ENCODE measurements at places on chromosomes 13 and 19. TPM values are rescaled to one million over a fixed set of nuclear protein-coding genes. Genes with fewer than 3 reads are reported as not detected.

DNA sequence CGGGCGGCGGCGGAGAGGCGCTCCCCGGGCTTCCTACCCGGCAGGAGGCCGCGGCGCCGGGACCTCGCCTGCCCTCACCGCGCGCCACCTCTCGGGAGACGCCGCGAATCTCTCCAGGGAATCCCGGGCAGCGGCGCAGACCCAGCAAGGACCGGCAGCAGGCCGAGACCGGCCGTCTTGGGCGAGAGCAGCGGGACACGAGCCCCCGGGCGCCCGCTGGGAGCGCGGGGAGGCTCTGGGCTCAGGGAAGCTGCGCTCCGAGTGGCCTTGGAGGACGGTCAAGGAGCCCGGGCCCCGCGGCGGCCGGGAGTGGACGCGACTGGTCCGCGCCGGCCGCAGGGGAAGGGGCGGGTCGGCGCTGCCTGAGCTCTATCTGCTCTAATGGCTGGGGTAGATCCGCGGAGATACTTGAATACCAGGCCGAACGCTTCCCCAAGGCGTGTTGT lies 14.7 kb downstream of the CDX2 start:
- DNase-seq = peak; percentile 82
- no peaks in the 10 kb centered on the region for H3K36me3 ChIP-seq
- peak overlapping the region; percentile 64 for H3K4me3 ChIP-seq
- peaks cover 21% of the 10 kb centered on the region for H3K4me1 ChIP-seq
- peaks cover 37% of the 10 kb centered on the region for H3K27me3 ChIP-seq

DNA sequence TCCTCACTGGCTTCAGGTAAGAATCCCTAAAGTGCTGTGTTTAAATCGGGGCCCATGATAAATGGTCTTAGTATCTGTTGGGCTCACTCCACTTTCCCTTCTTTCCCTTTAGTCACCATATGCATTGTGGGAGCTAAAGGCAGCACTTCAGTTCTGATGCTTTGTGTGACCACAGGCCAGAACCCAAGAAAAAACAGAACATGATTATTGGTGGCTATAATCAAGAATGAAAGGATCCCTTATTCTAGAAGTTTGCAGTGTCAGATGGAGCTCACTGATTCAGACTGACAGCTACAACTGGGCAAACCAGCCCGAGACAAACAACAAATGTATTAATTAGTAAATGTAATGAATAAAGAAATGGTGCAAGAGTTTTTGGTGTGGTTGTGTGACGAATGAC lies 57.3 kb upstream of the POMP start:
- no peaks in the 10 kb centered on the region for H3K36me3 ChIP-seq
- H3K4me1 ChIP-seq = no peaks in the 10 kb centered on the region
- no peak overlapping the region for H3K4me3 ChIP-seq
- H3K27ac ChIP-seq = no peak overlapping the region
- H3K27me3 ChIP-seq = peaks cover 2% of the 10 kb centered on the region

DNA sequence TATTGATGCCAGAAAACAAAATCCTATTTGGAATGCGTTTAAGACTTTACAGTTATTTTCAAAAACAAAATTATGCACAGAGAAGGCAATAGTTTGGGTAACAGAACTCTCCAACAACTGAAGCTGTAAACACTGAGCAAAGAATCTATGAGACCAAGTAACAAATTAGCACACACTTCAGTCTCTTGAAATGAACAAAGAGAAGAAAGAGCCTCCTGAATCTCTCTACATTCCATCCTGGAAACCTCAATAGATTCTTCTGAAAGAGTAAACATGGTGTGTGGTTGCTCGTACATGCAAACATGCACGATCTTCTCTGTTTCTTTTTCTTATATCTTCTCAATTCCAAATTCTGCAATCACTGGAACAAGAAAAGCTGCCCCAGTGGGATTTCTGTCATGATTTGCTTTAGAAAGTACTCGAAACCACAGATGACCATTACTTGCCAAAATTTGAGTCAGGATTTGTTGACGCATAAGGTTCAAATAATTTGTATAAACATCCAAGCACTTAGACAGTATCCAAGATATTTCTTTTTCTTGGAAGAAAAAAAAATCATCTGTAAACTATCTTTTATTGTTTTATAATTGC lies 137.9 kb upstream of the DACH1 start:
- H3K4me1 ChIP-seq = no peaks in the 10 kb centered on the region
- H3K27me3 ChIP-seq = no peaks in the 10 kb centered on the region
- H3K27ac ChIP-seq = no peak overlapping the region
- no peak overlapping the region for H3K4me3 ChIP-seq

- peak overlapping the region; percentile 80 for H3K27ac ChIP-seq
- H3K36me3 ChIP-seq = no peaks in the 10 kb centered on the region
- peaks cover 6% of the 10 kb centered on the region for H3K4me1 ChIP-seq
- H3K4me3 ChIP-seq = peak overlapping the region; percentile 61
Observed at GRCh38 chr13:21668732-21669275, 2.1 kb upstream of the FGF9 start.

GRCh38 chr19:47106821-47107201 lies 6.8 kb downstream of the ZC3H4 start:
- DNase-seq = no peak
- H3K27ac ChIP-seq = peak overlapping the region; percentile 96
- H3K27me3 ChIP-seq = no peaks in the 10 kb centered on the region
- peaks cover 41% of the 10 kb centered on the region for H3K4me1 ChIP-seq

DNA sequence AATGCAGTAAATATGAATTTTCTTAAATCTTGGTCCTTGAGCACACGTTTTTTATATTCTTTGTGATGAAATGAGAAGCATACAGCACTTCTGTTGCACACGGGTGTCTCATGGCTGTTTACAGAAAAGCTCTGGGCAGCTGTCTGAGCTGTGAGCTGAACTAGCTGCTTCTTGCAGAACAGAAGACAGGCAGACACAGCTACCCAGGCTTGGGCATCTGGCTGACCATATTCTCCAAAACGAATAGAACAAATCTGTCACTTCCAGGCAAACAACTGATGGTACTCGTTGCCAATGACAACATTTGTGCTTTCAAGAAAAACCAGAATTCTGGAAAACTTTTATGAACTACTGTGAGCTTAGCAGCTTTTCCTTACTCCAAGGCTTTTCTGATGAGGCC lies 16.2 kb downstream of the PCID2 start:
- H3K27me3 ChIP-seq = no peaks in the 10 kb centered on the region
- peaks cover 71% of the 10 kb centered on the region for H3K36me3 ChIP-seq
- H3K27ac ChIP-seq = no peak overlapping the region

DNA sequence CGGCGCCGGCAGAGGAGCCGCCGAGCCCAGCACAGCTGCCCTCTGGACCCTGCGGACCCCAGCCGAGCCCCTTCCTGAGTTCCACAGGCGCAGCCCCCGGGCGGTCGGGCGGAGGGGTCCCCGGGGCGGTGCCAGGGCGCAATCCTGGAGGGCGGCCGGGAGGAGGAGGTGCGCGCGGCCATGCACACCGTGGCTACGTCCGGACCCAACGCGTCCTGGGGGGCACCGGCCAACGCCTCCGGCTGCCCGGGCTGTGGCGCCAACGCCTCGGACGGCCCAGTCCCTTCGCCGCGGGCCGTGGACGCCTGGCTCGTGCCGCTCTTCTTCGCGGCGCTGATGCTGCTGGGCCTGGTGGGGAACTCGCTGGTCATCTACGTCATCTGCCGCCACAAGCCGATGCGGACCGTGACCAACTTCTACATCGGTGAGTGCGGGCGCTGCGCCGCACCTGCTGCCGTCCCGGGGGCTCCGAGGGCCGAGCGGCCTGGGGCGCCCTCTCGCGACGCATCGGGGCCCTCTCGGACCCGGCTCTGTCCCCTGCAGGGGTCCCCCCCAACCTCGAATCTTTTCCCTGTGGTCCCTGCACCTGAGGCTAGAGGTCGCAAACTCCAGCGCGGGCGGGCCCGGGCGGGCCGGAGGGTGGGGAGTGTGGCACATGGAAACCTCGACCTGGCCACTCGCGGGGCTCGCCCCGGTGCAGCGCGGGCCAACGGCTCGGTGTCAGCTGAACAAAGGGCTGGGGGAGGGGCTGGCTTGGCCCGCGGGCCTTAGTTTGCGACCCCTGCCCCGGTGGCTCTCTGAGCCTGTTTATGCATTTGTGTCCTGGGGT lies at the start of gene KISS1R:
Gene KISS1R, plus strand, starts transcription at position 11 of the 829 bp plus-strand sequence. Its CDS starts 170 bp downstream, at position 181.
- H3K27me3 ChIP-seq = peaks cover 46% of the 10 kb centered on the region
- no peak within 1 kb of the TSS for H3K27ac ChIP-seq
- peaks cover 31% of the 10 kb centered on the region for H3K4me1 ChIP-seq
- H3K36me3 ChIP-seq = no peaks in the 10 kb centered on the region
- H3K4me3 ChIP-seq = peak within 1 kb of the TSS; percentile 6

- peaks cover 61% of the 10 kb centered on the region for H3K27me3 ChIP-seq
- DNase-seq = peak; percentile 75
- no peak overlapping the region for H3K27ac ChIP-seq
- H3K4me1 ChIP-seq = peaks cover 22% of the 10 kb centered on the region
- H3K4me3 ChIP-seq = peak overlapping the region; percentile 32
Observed at GRCh38 chr19:7862413-7862951, 11.7 kb downstream of the PRR36 start.

DNA sequence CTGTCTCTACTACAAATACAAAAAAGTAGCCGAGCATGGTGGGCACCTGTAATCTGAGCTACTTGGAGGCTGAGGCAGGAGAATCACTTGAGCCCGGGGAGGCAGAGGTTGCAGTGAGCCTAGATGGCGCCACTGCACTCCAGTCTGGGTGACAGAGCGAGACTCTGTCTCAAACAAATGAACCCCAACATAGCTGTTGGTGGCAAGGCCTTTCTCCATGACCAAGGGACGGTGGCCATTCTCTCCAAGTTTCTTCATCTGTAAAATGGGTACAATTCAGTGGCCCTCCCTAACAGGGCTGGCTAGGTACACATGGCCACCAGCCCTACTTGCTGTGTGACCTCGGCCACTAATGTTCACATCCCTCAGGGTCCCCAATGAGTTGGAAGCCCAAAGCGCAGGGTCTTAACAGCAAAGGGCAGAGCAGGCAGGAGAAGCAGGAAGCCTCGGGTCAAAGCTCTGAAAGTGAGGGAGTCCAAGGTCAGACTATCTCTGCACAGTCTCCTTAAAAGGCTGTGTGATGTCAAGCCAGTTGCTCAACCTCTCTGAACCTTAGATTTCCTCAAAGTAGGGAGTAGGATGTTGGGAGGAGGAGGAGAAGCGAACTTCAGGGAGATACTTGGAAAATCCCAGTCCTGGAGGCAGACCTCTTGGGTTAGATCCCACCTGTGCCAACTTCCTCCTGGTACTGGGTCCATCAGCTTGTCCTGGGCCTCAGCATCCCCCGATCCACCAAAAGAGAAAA lies 2.7 kb downstream of the JUND start:
- no peak for DNase-seq
- peaks cover 33% of the 10 kb centered on the region for H3K36me3 ChIP-seq
- peak overlapping the region; percentile 100 for H3K4me3 ChIP-seq
- peak overlapping the region; percentile 100 for H3K27ac ChIP-seq
- no peaks in the 10 kb centered on the region for H3K27me3 ChIP-seq

DNA sequence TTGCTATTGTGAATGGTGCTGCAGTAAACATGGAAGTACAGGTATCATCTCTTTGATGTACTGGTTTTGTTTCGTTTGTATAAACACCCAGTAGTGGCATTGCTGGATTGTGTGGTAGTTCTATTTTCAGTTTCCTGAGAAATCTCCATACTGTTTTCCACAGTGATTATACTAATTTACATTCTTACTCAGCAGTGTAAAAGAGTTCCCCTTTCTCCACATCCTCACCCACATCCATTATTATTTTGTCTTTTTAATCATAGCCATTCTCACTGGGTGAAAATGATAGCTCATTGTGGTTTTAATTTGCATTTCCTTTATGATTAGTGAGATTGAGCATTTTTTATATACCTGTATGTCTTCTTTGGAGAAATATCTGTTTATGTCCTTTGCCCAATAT lies 62.3 kb upstream of the PARP4 start:
- H3K36me3 ChIP-seq = no peaks in the 10 kb centered on the region
- no peak for DNase-seq
- H3K27me3 ChIP-seq = no peaks in the 10 kb centered on the region
- no peaks in the 10 kb centered on the region for H3K4me1 ChIP-seq

DNA sequence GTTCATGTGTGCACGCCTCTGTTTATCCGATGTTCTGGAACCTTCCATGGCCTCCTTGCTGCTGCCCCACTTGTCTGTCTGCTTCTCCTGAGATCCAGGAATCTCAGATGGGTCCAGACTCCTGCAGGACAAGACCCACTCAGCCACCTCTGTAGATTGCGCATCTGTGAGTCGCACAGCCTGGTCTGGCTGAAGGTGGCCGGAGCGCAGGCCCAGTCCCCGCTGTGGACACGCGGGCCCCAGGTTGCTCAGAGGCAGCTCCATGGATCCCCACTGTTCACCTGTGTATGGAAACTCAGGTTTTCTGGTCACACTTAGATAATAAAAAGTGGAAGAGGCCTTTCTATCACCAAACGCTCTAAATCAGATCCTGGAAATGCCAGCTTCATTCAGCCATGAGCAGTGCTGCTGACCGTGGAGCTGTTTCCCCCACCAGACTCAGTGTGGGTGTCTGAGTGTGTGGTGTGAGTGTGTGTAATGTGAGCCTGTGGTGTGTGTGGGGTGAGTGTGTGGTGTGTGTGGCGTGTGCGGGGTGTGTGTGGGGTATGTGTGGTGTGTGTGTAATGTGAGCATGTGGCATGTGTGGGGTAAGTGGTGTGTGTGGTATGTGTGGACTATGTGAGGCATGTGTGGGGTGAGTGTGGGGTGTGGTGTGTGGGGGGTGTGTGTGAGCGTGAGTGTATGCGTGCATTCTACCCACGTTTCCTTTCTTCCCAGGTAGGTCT lies 59.5 kb downstream of the MCF2L start:
- no peak for DNase-seq
- peaks cover 5% of the 10 kb centered on the region for H3K36me3 ChIP-seq
- no peaks in the 10 kb centered on the region for H3K27me3 ChIP-seq
- H3K4me3 ChIP-seq = no peak overlapping the region

GRCh38 chr19:12603714-12604113 lies 6.9 kb downstream of the ZNF490 start:
- no peak overlapping the region for H3K4me3 ChIP-seq
- peaks cover 21% of the 10 kb centered on the region for H3K36me3 ChIP-seq
- no peaks in the 10 kb centered on the region for H3K27me3 ChIP-seq
- H3K27ac ChIP-seq = no peak overlapping the region
- DNase-seq = no peak

Gene TNFSF9
- 0.19 TPM for polyA plus RNA-seq

Gene SELENOV
- 0.19 TPM for polyA plus RNA-seq

Gene POSTN
- 343 TPM for polyA plus RNA-seq

Gene ZNF540
- 5.2 TPM for polyA plus RNA-seq

Data from large intestine (tissue), 12 donors.